ENCODE measurements at places on chromosomes 11 and 22.

- DNase-seq, result peak; percentile 43
Observed at GRCh38 chr11:74783241-74783871, 34.7 kb downstream of the RNF169 start.

GRCh38 chr11:123065621-123066020, 3.7 kb upstream of the HSPA8 start:
- no peak for DNase-seq

- DNase-seq, result no peak
Observed at GRCh38 chr22:42915980-42916765, 59.1 kb upstream of the ARFGAP3 start.

DNA sequence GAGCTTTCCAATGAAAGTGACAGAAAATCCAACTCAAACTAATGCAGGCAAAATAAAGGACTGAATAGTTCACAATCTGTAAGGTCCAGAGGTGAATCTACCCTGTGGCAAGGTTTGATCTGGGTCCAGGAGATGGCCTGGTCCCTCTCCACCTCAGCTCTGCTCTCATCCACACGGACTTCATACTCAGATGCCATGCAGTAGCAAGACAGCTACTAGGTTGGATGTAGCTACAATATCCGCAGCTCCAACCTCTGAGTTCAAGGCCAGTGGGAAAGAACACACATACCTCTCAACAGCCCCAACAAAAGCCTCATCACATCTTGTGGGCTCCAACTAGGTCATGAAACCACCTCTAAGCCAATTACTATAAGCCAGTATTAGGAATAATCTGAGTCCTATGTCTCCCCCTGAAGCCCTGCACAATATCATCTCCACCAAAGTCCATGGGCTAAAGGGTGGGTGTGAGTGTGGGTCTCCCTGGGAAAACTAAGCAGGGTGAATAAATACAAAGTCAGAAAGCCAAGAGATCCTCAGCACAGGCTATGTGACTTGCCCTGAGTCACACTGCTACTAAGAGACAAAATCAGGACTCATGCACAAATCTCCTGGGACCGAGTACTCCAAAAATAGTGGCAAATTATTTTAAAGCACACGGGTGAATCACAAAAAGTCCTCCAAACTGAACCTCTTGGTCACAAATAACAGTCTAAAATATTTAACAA, 78.8 kb downstream of the LARGE1 start:
- DNase-seq, result no peak

- no peak for DNase-seq
Observed at GRCh38 chr11:6664551-6664950, 8.9 kb upstream of the DCHS1 start.

GRCh38 chr22:32465661-32466060, 1.4 kb upstream of the BPIFC start:
- peak; percentile 67 for DNase-seq

GRCh38 chr11:65116370-65117205, 913 bp downstream of the ZNHIT2 start:
- peak; percentile 85 for DNase-seq

DNA sequence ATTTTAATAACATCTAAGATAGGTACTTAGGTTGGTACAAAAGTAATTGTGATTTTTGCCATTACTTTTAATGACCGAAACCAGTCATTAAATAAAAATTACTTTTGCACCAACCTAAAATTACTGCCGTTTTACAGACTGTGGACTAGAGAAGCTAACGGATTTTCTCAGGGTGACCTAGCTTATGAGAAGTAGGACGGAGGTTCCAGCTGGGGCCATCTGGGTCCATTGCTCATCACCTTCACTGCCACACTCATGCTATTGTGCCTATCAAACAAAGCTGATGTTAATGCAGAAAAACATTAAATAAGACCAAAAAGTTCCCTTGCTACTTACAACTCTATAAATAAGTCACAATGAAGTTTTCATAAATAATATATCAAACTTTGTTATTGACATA, 38.9 kb downstream of the GRIA4 start:
- no peak for DNase-seq

- no peak for DNase-seq
Observed at GRCh38 chr11:124876818-124877630, 11.8 kb downstream of the ROBO3 start.

DNA sequence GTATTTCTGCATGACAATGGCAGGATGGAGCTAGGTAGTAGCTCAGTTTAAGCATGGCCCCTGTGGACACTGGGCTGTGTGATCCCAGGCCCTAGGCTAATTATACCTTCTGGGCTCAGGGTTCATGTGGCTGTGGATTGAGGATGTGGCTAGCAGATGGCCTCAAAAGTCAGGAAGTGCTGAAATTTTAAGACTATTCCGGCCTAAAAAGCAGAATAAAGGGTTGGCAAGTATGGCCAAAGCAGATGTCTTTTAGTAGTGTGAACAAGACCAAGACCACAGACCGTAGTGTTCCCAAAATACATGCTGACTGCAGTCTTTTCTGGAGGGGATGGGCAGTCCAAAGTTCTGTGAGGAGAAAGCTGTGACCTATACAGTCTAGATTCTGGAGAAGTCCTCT, 115.7 kb upstream of the RAG2 start:
- DNase-seq, result no peak

DNA sequence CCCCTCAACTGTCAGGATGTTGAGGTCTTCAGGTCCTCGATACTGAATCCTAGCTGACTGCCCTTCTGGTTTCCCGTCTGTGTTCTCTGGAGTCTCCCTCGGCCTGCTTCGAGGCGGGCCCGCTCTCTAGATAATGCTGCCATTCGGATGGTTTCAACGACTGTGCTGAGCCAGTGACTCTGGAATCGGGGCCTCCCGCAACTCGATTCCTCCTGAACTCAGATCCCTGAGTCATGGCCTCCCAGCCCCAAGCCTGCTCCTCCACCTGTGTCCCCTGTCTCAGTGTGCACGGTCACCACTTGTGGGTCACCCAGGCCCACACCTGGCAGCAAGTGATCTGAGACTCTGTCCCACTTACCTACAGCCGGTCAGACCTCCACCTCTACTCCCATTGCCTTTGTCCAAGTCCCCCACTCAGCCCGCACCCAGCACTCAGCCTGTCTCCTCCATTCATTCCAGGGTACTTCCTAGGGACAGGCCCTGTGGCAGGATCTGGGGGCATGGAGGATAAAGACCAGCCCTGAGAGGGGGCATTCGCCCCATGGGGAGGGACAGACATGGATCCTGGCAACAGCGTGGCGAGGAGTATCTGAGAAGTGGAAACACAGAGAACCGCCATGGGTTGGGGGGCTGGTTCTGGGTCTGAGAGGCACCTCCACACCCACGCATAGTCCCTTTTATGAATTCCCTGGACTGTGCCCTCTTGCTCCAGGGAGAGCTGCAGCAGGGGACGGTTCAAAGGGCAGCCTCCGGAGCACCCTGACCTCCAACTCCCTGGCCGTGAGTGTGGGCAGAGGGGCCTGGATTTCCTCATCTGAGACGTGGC, 14.3 kb downstream of the MPST start:
- DNase-seq, result no peak

DNA sequence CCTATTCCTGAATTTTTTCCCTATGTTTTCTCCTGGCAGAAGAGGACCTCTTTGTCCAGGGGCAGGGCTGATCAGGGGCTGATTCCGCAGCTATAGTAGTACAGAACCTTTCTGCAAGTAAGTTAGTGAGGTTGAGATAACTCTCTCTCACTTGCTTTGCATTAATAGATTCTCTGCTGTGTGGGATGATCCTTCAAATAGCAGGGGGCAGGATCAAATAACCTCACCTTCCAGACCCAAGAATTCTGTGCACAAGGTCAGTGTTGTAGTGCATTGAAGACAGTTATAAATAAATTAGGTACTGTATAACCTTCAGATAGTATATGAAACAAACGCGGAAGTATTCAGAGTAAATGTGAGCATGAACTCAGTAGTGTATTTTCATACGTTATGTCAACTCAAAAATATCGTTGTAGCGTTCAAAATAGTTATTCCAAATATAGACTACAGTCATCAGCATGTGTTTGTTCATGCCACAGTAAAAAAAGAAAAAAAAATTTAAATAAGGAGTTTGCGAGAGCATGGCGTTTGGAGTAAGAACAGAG, 278 bp downstream of the MMP26 start:
- DNase-seq, result no peak

- no peak for DNase-seq
Observed at GRCh38 chr11:105860105-105860504, 161.9 kb downstream of the MSANTD4 start.

DNA sequence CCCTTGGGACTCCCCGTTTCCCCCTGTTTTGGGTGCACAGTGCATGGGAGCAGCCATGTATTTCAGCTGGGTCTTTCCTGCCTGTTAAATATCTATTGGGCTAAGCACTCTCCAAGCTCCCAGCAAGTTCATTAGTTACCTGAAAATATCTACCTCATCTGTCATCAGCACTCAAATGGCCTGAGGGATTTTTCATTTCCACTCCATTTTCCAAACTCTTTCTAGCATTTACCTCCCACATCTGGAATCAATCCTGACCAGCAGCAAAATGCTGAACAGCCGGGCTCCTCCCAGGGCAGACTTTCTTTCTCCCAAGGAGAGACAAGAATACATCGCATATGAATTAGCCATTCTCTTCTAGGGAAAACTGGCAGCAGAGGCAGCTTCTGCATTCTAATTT, 273.5 kb upstream of the MPPED2 start:
- DNase-seq, result peak; percentile 3

DNA sequence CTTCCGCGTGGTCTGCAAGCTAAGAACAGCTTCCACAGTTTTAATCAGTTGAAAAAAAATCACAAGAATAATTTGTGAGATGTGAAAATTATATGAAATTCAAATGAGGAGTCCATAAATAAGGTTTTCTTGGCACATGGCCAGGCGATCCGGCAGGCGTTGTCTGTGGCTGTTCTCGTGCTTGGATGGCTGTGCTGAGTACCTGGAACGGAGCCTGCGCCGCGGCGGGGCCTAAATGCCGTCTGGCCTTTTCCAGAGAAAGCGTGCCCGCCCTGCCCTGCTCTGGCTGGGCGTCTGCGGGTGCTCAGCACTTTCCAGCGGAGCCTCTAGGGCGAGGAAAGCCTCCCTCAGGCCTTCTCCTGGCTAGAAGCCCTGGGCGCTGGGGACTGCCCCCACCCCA, 41.8 kb downstream of the OSBPL5 start:
- DNase-seq, result no peak

- no peak for DNase-seq
Observed at GRCh38 chr11:44313761-44314489, 4.0 kb upstream of the ALX4 start.

DNA sequence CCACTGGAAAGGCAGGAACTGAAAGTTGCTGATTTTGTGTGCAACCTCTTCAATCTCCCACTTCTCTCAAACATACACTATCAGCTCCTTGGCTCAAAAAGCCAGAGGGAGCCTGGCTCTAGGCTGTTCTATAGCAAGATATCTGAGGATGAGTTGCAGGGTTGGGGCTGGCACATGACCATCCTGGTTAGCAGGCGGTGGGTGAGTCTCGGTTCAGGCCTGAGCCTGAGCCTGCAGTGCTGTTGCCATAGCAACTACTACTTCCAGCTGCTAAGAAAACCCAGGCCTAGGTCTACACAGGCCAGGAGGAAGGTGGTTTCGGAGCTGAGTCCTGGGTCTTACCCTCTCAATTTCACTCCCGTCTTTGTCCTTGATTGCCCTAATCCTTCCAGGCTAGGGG, 39.0 kb downstream of the CWC15 start:
- no peak for DNase-seq

- no peak for DNase-seq
Observed at GRCh38 chr11:65764434-65764833, 16.3 kb downstream of the AP5B1 start.

GRCh38 chr11:22343371-22344032, 5.3 kb downstream of the SLC17A6 start:
- DNase-seq, result no peak

- no peak for DNase-seq
Observed at GRCh38 chr11:77069336-77069968, 2.7 kb downstream of the CAPN5 start.

DNA sequence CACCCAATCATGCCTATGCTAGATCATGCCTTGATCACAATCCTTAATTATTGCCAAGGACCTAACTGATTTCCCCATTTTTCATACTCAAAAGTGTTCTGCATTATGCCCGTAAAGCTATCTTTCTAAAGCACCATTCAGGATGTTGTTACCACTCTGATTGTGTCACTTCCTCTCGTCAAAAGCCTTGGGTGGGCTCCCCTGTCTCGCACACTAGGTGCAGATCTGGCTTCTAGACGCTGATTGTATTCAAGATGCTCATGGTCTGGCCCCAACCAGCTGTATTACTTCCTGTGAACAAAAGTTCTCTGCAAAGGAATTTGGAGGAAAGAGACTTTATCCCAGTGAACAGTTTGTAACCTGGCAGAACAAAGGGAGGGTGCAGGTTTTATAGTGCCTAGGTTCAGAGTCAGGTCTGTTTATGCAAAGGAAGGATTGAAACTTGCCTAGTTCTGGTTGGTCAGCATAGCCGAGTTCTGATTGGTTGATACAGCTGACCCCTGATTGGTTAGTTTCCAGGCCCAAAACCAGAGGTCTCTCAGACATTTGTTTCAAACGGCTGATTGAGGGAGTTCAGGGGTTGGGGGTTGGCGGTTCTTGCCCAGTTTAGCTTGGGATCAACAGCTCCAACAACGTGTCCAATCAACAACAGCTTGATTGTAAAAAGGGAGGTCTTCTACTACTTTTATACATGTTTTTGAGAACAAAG, 25.4 kb downstream of the ATG13 start:
- DNase-seq, result no peak

GRCh38 chr11:116415095-116415494, 357.7 kb downstream of the BUD13 start:
- no peak for DNase-seq

All from trophoblast cell (in vitro differentiated cells and primary cell).